ENCODE measurements at places on chromosomes 4 and X.

DNA sequence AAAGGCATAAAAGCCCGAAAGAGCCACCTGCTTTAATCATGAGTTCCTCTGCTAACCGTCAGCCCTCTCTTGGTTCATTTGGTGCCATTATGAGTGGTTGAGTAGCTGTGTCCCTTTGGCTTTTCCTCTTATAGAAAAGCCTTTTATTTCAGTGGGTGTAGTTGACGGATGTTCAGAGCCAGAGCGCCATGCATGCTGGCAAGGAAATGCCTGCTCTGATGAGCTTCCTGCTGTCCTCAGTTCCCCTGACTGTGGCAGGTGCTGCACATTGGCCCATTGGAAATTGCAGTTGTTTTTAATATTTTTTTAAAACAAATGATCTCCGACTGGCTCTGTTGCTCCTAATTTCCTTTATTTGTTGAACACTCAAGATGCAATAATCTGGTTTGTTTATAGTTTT, 77.3 kb upstream of the LIMCH1 start:
- no peak for DNase-seq

DNA sequence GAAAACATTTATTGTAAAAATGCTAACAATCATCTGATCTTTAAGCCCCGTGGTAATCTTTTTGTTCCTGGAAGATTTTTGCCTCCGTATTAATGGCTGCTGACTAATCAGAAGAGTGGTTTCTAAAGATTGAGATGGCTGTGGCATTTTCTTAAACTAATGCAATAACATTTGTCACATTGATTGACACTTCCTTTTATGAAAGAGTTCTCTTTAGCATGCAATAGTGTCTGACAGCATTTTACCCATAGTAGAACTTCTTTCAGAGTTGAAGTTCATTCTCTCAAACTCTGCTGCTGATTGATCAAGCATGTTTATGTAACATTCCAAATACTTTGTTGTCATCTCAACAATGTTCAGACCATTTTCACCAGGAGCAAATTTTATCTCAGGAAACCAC, 26.8 kb upstream of the UGT2B4 start:
- DNase-seq, result no peak

GRCh38 chr4:121199742-121200561, 35.8 kb upstream of the TNIP3 start:
- DNase-seq, result no peak

DNA sequence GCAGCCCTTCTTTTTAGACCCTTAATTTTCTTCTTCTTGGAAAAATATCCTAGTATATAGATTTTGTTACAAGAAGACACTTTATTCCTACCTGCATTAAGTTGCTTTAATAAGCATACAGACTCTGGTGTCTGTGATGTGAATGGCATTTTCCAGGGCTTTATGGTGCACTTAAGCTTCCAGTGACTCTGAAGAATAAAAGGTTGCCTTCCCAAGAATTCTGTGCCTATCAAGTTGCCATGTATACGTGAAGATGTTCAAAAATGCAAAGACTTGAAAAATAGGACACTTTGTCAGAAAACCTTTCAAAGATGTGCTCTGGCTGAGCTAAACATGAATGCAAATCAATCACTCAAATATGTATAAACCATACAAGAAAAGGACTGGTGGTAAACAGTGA, 110.9 kb downstream of the RS1 start:
- no peak for DNase-seq

- no peak for DNase-seq
Measured at GRCh38 chrX:41002026-41002425, 83.2 kb upstream of the USP9X start.

GRCh38 chrX:154800478-154801210, 4.6 kb downstream of the MPP1 start:
- peak; percentile 2 for DNase-seq

DNA sequence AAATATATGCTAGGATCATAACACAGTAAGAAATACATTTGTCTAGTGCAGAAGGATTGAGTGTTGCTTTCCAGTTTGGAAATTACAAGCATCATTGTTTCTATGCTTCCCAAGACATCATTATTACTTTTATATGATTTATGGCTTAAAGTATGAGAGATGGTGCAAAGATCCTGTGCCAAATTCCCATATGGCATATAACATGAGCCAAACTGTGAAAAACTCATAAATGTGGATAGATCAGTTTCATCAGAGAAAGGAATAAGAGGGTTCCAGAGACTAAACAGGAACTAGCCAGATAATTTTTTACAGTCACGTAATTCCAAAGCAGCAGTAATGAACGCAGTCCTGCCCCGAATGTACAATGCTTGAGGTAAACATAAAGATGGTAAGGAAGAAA, 126.3 kb downstream of the PRDM5 start:
- no peak for DNase-seq

DNA sequence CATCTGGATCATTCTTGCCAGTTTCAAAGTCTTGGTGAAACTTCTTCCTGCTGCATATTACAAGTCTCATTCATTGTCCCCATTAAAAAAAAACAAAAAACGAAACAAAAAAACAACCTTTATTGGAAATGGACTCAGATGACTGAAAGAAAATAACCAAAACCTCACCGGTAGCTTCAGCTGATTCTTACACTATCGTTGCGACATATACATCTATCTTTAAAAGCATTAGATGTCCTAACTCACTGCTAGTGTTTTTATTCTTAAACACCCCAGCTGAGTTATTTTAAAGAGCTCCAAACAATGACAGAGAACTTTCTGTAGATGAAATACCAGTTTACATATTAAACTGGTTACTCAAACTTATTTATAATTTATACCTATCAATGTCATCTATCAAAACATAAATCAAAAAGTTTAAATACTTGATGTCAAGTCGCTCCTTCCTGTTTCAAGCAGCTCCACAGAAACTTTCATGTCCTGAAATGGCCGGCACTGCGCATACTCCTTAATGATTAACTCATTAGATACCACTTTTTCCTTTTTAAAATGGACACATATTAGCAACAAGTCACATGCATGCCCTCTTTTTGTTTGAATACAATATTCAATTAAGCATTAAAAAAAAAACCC, 87.2 kb downstream of the HPRT1 start:
- DNase-seq, result no peak

- no peak for DNase-seq
Measured at GRCh38 chr4:148287111-148287510, 155.1 kb downstream of the NR3C2 start.

GRCh38 chrX:68941385-68941952, 112.6 kb downstream of the EFNB1 start:
- no peak for DNase-seq

DNA sequence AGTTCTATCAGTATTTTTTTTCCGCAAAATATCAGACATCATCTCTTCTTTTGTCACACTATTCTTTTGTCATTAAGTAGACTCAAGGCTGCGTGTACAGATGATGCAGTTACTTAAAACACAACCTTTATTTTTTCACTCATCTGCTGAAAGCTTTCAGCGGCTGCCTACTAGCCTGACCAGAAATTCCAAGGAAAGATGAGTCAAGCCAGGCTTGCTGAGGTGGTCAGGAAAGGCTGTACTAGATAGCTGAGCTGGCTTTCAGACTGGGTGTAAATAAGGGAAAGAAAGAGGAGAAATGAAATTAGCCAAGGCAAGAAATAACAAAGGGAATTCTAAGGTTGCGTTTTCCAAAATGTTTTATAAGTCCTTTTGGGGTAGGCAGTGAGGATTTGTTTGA, 17.9 kb downstream of the STK26 start:
- DNase-seq, result no peak

GRCh38 chr4:108628411-108628810, 8.0 kb downstream of the RPL34 start:
- DNase-seq, result no peak

DNA sequence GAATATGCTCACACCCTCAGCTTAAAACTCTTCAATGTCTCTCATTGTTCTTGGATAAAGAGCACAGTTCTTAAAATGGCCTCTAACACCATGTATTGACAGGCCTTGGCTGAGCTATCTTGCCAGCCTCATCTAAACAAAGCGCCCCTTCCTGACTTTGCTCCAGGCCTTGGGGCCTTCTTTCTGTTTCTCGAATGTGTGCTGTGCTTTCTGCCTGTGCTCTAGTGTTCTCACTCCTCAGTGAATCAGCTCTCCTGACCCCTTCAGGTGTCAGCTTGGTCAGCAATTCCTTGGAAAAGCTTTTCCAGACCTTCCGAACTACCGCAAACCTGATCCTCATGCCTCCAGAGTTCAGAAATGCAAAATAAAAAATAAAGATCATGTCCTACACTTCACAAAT, 346.3 kb upstream of the FSTL5 start:
- DNase-seq, result no peak

DNA sequence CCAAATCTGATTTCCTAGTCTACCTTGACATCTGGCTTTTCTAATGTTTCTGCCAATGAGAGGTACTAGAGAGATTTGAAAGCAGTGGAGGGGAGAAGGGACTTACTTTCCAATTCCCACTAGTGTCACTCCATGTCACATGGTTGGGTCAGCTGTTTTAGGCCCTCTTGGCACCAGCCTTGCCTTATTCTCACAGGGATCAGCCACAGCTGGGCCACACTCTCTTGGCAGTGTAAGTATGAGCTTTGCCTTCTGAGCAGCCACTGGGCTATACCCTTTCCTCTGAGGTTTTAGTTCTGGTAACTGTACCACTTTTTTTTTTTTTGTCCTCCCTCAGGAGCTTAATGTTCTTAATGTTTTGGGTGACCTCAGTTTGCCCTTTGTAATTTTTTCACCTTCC, 10.2 kb upstream of the ADH1C start:
- DNase-seq, result no peak

DNA sequence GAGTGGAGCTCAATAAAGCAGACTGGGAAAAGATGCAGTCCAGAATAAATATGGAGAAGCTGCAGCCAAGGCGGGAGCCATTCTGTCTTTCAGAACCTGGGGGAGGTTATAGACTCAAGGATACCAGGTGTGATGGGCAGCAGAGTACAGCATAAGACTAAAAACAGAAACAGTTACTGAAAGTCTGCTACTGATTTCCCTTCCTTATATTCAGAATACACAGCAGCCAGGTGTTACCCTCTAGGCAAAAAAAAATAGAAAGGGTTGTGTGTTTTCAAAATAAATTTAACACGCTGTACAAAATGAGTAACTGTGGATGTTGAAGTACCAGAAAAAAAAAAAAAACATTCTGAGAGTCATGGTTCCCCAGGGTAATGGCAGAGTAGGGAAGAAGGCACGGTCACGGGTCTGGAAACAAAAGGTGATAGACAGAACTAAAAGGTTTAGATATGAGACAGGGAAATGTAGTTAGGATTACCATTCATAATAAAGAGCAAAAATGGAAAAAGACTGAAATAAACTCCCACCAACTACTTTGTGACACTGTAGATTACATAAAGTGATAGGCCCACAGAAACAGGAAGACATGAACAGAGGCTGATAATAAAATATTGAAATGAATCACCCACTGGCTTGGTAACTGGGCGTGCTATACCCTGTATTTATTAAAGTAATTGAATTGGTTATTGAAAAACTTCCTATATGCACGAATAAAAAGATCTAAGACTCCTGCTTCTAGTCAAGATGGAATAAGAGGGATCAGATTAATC, 10.8 kb upstream of the HHIP start:
- DNase-seq, result no peak

DNA sequence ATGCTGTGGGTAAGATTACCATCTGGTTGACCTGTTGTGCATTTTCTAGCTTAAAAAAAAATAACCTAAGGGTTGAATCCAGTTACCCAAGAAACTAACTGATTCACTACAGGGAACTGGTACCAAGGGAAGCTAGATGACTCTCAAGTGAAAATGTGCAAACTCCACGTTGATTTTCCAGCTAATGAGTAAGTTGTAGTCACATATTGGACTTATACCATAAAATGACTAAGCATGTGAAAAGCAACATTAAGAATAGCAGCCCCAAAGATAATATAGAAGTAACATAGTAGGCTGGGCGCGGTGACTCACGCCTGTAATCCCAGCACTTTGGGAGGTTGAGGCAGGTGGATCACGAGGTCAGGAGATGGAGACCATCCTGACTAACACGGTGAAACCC, 270.9 kb downstream of the SPRY1 start:
- no peak for DNase-seq

GRCh38 chr4:173426064-173426463, 27.1 kb upstream of the SCRG1 start:
- no peak for DNase-seq

DNA sequence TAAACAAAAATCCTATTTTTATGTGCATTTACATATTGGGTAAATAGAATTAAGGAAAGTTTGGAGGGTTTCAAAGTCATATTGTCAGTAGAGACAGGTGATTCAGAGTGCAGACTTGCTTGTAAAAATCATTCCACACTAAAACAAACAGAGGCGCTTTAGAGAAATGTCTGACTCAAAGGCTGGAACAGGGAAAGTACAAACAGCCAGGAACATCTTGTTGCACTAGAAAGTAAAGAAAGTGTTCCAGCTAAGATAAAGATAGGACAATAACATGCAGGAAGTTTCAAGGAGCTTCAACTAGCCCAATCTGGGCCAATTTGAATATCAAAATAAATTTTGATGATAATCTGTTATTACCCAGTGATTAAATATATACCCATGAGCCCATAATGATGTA, 16.4 kb upstream of the NUDT10 start:
- DNase-seq, result no peak

DNA sequence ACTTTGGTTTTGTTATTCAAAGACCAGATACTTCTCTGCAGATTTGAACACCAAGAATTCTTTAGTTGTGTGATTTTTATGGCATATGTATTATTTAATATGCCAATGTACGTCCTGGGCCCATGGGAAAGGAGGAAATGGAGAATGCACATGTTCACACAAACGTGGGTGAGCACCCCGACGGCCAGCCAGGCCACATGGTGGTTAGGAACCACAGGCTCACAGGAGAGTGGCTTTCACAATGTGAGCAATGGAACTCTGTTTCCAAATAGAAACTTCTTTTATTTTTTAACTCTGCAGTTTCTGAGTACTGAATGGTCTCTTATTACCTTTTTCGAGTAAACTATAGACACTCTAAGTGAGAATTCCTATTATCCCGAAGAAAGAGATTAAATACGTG, 58.0 kb upstream of the UNC5C start:
- DNase-seq, result no peak

GRCh38 chr4:72507167-72507566, 61.9 kb downstream of the ADAMTS3 start:
- DNase-seq, result no peak

GRCh38 chr4:183853548-183853940, 51.6 kb upstream of the STOX2 start:
- no peak for DNase-seq

All from SHP77 (cell line).